ENCODE measurements at places on chromosomes 3 and 15. TPM values are rescaled to one million over a fixed set of nuclear protein-coding genes. Genes with fewer than 3 reads are reported as not detected.

The CHRNB4 gene
- 1.3 TPM for total RNA-seq

DNA sequence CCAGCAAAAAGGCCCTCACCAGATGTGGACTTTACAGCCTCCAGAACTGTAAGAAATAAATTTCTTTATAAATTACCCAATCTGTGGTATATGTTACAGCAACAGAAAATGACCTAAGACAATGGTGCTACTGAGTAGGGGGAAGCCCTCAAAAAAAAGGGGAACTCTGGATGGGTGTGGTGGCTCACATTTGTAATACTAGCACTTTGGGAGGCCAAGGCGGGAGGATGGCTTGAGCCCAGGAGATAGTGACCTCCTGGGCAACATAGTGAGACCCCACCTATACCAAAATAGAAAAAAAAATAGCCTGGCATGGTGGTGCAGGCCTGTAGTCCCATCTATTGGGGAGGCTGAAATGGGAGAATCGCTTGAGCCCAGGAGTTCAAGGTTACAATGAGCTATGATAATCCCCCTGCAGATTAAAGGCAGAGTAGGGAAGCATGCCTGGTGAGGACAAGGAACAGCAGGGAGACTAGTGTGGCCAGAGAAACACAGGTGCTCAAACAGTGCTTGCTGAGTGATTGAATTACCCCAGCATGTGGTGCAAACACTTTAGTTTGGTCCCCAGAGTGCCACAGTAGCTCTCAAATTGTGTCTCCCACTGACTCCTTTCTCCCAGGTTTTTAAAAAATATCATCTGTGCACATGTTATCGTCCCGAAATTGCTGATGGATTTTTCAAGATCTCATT lies 13.9 kb upstream of the USP3 start:
- H3K27ac ChIP-seq = no peak overlapping the region
- H3K4me3 ChIP-seq = no peak overlapping the region
- no peak for DNase-seq
- no peaks in the 10 kb centered on the region for H3K4me1 ChIP-seq
- no peaks in the 10 kb centered on the region for H3K27me3 ChIP-seq

- no peaks in the 10 kb centered on the region for H3K27me3 ChIP-seq
- no peak overlapping the region for H3K27ac ChIP-seq
- no peaks in the 10 kb centered on the region for H3K36me3 ChIP-seq
- DNase-seq = no peak
These were observed 57.2 kb upstream of the CACNA2D3 start for GRCh38 chr3:54065140-54065539.

DNA sequence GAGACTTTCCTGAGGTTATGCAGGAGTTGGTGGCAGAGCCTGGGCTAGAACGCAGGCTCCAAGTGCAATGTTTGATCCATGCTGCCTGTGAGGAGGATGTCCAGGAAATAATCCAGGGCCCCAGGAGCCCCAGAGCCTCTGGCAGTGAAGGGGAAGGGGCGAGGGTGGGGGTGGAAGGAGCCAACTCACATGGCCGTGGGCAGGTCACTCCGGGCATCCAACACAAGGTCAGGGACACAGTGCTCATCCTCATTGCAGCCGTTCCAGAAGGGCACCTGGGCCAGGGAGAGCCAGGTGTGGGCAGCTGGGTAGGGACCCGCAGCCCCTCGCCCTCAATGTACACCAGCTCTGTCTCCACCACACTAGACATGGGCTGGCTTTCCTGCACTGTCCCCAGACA lies 43.7 kb downstream of the FEM1B start:
- no peak overlapping the region for H3K27ac ChIP-seq
- no peak for DNase-seq
- no peaks in the 10 kb centered on the region for H3K4me1 ChIP-seq

GRCh38 chr3:101009386-101009785 lies 16.2 kb upstream of the ABI3BP start:
- no peak overlapping the region for H3K4me3 ChIP-seq
- no peak for DNase-seq
- H3K4me1 ChIP-seq = no peaks in the 10 kb centered on the region

DNA sequence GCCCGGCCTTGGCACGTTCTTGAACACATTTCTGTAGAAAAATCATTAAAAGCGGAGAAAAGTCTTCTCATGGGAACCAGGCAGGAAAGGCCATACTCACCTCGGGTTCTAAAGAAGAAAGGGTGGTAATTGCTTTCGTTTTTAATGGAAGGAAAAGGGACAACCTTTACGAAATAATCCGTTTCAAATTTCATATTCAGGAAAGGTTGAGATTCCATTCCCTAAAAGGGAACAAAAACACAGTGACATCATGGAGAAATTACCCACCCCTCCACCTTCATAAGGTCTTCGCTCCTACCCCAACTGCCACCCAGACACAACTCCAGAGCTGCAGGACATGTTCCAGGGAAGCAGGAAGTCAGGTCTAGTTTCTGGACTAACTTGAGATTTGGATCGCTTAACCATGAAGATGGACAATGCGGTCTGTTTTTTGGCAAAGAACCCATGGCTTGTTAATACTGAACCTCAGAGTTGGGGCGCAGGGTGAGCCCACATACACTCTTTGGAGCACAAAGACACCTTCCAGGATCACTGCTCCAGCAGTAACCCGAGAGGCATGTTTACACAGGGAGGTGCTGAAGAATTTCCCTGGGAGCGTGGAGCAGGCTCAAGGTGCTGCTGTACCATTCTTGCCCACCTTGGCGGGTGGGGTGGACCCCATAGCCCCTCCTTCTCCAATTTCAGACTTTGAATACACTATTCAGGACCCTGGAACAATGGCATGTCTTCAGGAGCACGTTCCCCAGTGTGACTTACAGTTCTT lies 49.2 kb downstream of the SPATA12 start:
- H3K27ac ChIP-seq = no peak overlapping the region
- no peaks in the 10 kb centered on the region for H3K36me3 ChIP-seq
- H3K4me1 ChIP-seq = peaks cover 6% of the 10 kb centered on the region
- no peaks in the 10 kb centered on the region for H3K27me3 ChIP-seq
- H3K4me3 ChIP-seq = no peak overlapping the region
- no peak for DNase-seq
